ENCODE measurements at places on chromosomes 6 and 20.

- no peak for DNase-seq
These were observed 5.4 kb upstream of the ZNFX1 start for GRCh38 chr20:49283176-49283702.

DNA sequence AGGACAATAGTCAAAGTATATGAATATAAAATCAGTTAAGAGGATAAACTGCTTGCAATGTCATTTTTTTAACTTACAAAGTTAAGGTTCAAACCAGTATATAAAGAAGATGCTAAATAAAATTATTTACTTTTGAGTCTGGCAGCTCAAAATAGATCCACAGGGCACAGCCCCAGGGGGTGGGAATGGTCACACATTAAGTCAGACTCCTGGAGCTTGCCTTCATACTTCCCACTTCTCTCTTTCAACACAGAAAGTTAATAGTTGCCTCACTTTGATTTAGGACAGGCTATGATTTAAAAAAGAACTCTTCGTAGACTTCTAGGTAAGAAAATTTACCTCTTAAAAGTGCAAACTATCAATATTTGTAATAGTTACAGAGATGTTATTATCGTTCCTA is 158.3 kb upstream of the RUNX2 start:
- no peak for DNase-seq

- no peak for DNase-seq
These were observed 109.8 kb downstream of the CRYBG1 start for GRCh38 chr6:106470316-106470715.

DNA sequence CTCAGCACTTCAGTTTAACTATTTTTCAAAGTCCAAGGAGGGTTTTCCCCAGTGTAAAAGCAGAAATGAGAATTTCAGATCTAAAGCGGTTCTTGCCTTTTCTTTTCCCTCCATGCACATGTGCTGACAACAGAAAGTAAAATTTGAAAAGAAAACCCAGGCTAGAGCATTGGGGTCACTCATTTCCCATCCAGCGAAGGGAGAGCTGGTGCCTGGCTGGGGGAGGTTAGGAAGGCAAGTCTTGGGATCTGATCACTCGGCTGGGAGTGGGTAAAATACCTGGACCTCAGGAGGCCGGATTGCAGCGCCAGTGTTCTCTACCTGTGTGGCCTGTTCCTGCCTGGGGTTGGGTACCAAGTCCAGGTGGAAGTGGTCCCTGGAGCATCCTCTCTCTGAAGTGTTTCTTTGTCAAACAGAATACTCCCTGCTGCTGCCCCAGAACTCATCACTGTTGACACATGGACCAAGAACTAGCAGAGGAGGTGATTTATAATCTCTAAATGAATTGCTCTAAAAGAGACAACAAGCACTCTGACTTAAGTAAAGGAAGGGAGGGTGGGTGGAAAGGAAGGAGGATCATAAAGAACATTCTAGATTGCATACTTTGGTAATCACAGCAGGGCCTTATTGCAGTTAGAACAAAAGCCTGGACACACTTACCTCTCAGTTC is 136.0 kb downstream of the MTHFD1L start:
- no peak for DNase-seq

DNA sequence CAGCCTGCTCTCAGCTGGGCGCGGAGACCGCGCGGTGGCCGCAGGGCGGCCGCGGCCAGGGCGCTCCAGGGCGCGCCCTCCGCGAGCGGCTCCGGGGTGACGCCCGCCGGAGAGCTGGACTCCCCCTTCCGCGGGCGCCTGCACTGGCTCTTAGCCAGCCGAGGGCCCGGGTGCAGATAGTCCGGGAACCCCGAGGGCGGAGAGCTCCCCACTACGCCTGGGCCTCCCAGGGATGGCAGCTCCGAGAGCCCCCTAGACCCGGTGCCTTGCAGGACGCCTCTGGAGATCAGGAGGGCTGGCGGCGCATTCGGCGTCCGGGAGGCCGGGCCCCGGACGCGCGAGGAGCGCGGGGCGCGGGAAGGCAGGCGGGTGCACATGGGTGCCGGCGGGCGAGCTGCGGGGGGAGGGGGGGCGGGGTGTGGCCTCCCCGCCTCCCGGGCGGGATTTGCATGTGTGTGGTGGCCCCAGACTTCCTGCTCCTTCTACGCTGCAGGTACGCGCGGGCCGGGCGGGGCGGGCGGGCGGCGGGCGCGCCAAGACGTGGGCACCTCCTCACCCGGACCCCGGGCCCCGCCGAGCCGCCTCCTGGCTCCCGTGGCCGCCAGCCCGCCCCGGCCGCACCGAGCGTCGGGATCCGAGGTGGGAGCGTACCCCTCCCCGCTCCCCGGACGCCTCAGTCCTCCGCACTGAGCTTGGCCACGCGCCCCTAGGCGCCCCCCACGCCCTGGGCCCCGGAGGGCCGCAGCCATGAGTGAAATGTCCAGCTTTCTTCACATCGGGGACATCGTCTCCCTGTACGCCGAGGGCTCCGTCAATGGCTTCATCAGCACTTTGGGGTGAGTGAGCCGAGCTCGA is at the start of gene ITPR3:
ITPR3 (plus strand) TSS at position 467 of the 855 bp plus-strand sequence; CDS start at position 748, 281 bp downstream.
- peak; percentile 60 for DNase-seq

- DNase-seq: no peak
These were observed 43.8 kb upstream of the FOXQ1 start for GRCh38 chr6:1267790-1268762.

GRCh38 chr6:38348371-38348770 is 291.4 kb downstream of the BTBD9 start:
- no peak for DNase-seq

DNA sequence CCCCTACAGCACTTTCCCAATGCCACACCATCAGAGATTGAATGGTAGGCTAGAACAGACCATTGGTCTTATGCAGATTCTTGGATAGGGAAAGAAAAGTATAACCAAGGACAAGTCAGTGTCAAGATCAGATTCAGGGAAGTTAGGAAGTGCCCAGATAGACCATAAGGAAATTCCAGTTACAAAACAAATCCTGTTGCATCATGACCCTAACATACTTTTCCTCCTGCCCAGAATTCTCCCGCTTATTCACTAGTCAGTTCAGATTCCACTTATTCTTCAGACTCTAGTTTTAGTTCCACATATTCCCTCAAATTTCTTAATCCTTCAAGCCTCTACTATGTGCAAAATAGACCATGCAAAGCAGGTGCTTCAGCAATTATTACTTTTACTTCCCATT is 20.7 kb downstream of the METTL24 start:
- DNase-seq: no peak

GRCh38 chr6:144262470-144263369 is 22.4 kb upstream of the UTRN start:
- DNase-seq: no peak

DNA sequence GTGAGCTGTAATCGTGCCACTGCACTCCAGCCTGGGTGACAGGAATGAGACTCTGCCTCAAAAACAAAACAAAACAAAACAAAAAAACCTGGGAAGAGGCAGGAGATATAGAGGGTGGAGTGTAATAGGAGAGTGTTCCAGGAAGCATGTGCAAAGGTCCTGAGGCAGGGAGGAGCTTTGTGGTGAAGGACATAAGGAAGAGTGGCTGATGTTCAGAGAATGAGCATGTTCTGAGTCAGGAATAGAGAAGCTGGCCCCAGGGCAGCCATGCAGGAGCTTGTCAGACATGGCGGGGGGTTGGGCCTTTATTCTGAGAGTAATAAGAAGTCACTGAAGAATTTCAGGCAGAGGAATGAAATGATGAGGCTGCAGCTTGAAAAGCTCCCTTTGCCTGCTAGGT is 337.0 kb downstream of the CDH26 start:
- DNase-seq: no peak

Measured in activated naive CD4-positive, alpha-beta T cell (primary cell).